H54 (cell line): ENCODE measurements at places on chromosomes 13 and 19.
A peak's percentile ranks its signal among the peaks of the same experiment; 100 is the strongest.

GRCh38 chr19:49660338-49660961 lies 5.2 kb downstream of the IRF3 start:
- no peak for DNase-seq

DNA sequence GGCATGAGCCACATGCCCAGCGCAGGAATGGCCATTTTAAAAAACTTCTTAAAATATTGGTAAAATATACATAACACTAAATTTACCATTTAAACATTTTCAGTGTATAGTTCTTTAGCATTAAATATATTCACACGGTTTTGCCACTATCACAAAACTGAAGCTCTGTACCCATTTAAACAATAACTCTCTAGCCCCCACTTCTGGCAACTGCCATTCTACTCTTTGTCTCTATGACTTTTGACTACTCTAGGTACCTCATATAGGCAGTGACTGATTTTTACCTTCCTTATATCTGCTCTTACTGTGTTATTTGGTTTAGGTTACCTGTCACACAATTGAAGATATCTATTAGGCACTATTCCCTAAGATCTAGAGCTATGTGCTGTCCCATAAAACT lies 2.3 kb upstream of the KBTBD7 start:
- DNase-seq, result no peak

- no peak for DNase-seq
Observed at GRCh38 chr13:24672141-24673132, 7.8 kb upstream of the ATP12A start.

- no peak for DNase-seq
Observed at GRCh38 chr19:3361384-3362216, 4.8 kb upstream of the NFIC start.

- no peak for DNase-seq
Observed at GRCh38 chr19:39946532-39946931, 12.1 kb upstream of the FCGBP start.

- DNase-seq, result peak; percentile 42
Observed at GRCh38 chr19:3403489-3404323, 37.3 kb downstream of the NFIC start.

GRCh38 chr19:11784356-11784755 lies 14.0 kb upstream of the ZNF491 start:
- no peak for DNase-seq

GRCh38 chr13:94799299-94799698 lies 87.0 kb upstream of the SOX21 start:
- DNase-seq, result no peak

GRCh38 chr13:40671956-40672764 lies 5.7 kb upstream of the FOXO1 start:
- peak; percentile 32 for DNase-seq

DNA sequence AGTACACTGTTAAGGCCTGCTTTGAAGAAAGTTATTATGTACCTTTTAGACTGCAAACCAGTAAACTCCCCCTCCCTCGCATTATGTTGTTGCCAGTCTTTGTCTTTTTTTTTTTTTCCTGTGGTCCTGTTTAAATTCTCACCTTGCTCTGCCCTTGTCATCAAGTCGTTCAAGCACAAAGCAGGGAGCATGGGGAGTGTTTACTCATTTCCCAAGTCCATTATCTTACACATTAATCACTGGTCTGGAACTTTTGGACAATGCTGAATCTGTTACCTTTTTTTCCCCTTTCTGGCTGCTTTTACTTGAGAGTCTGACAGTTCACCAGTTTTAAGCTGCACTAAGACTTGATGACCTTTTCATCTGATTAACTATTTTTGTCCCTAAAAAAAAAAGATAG lies 108.2 kb downstream of the DACH1 start:
- DNase-seq, result no peak

- DNase-seq, result no peak
Observed at GRCh38 chr13:110258876-110259631, 47.9 kb downstream of the COL4A1 start.
